IPS DF 6.9 (cell line): ENCODE measurements at places on chromosomes 16 and 17.

GRCh38 chr17:55424893-55425540 lies 3.4 kb upstream of the MMD start:
- no peak for DNase-seq

DNA sequence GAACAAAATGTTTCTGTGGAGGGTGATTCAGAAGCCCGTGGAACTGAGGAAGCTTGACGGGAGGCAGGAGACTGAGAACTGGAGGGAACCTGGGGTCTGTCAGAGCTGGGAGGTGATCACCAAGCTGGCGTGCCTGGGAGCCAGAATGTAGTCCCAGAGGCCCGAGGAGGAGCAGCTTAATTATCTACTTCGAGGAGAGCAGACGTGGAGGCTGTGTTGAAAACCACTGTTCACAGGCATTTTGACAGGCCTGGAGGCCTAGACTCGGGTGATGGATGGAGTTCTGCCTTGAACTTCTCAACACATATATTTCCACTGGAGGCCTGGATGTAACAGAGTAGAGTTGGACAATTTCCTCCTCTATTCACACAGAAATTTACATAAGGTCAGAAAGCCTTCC lies 177.7 kb upstream of the SALL1 start:
- DNase-seq, result no peak

DNA sequence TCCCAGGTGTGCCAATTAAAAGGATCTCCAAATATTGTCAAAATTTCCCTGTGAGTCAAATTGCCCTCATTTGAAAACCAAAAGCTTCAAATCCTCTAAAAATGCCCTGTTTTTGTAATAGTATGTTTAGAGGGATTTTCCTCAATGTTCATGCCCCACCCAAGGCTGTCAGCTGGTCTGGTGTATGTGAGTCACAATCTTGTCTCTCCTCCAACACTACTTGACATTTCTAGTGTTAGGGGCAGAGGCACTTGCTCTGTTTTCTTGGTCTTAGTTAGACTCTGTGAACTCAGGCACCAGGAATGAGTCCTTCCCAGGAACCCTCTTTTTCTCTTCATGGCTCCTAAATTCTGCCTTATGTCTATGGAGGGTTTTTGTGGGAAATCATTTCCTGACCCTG lies 634.8 kb downstream of the KCNJ2 start:
- DNase-seq, result no peak

DNA sequence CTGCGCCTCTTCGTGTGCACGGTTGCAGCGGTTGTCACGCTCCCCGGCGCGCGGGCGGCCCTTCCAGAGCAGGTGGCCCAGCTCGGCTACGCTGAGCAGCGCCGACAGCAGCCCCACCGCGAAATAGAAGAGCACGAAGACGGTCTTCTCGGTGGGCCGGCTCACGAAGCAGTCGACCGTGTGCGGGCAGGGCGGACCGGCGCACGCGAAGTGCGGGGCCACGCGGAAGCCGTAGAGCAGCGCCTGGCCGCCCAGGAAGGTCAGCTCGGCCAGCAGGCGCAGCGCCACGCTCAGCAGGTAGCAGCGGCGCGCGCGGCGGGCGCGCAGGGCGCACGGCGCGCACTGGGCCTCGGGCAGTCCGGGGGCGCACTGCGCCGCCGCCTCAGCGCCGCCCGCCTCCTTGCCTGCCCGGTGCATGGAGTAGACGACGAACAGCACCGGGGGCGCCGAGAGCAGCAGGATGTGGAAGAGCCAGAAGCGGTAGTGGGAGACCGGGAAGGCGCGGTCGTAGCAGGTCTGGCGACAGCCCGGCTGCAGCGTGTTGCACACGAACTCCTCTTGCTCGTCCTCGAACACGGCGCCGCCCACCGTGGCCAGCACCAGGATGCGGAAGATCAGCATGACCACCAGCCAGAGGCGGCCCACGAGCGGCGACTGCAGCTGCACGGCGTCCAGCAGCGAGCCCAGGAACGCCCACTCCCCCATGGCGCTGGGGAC lies 1.3 kb downstream of the GJD3 start:
- DNase-seq, result no peak

GRCh38 chr16:30474074-30474452 lies 1.5 kb downstream of the ITGAL start:
- no peak for DNase-seq

DNA sequence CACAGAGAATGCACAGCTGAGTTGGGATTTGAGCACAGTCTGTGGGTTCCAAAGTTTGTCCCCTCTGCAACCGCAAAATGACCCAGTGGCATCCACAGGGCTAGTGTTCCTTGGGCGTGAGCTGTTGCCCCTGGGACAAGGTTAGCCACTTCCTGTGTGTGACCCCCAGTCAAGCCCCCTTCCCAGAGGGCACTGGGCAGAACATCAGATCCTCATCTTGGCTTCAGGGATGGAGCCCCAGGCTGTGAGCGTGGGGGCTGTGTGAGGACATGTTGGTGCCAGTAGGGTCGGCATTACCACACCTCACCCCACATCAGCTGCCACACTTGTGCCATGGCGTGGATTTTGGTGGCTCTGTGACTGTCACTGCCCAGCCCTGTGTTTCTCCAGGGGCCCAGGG lies 55.3 kb downstream of the USP22 start:
- DNase-seq, result no peak

DNA sequence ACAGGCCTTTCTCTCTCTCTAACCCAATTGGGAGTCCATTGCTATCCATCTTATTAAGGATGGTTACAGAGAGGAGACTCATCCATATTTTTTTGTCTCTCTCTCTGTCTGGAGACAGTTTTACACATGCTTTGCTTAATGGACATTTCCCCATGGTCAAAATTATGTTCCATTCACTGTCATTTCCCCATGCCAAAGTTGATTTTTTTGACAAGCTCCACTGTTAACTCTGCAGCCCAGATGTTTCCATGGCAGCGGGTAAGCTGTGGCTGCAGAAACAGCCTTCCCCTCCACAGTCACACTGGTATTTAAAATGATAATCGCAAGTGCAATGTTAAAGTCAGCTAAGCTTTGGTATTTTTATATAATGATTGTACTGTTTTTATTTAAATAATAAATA lies 63.9 kb upstream of the HLF start:
- no peak for DNase-seq

GRCh38 chr17:30450125-30451027 lies 26.8 kb upstream of the GOSR1 start:
- DNase-seq, result no peak

DNA sequence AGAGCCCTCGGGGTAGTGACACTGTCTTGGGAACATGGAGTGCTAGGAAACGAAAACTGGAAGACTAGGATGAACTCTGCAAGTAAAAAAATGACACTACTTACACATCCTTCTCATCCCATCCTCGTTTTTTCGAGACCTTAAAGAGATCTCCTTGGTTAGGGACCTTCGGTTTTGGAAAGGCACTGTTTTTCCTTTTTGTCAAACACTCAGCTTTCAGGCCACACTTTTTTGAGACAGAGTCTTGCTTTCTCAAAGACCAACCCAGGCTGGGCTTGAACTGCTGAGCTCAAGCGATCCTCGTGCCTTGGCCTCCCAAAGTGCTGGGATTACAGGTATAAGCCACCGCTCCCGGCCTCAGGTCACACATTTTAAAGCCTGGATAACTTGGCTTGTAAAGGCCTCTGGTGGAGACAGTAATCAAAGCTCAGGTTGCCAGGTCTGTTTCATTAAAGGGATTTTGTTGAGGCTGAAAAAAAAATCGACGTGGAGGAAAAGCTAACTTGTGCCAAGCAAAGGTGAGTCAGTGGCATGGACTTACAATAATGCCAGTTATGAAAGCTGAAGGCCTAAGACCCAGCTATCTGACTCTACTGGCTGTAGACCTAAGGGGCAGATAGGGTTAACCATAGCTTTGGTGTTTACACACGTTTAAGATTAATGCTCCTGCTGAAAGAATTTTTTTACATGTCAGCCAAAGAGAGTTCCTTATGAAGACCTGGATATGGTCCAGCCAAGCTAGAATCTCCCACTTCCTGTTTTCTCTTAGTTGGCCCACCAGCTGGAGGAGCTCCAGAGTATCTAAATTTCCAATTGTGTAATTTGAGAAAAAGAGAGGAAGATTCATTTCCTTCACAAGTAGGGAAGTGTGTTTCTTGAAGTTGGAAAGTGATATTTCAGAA lies 823 bp downstream of the NBR1 start:
- no peak for DNase-seq

DNA sequence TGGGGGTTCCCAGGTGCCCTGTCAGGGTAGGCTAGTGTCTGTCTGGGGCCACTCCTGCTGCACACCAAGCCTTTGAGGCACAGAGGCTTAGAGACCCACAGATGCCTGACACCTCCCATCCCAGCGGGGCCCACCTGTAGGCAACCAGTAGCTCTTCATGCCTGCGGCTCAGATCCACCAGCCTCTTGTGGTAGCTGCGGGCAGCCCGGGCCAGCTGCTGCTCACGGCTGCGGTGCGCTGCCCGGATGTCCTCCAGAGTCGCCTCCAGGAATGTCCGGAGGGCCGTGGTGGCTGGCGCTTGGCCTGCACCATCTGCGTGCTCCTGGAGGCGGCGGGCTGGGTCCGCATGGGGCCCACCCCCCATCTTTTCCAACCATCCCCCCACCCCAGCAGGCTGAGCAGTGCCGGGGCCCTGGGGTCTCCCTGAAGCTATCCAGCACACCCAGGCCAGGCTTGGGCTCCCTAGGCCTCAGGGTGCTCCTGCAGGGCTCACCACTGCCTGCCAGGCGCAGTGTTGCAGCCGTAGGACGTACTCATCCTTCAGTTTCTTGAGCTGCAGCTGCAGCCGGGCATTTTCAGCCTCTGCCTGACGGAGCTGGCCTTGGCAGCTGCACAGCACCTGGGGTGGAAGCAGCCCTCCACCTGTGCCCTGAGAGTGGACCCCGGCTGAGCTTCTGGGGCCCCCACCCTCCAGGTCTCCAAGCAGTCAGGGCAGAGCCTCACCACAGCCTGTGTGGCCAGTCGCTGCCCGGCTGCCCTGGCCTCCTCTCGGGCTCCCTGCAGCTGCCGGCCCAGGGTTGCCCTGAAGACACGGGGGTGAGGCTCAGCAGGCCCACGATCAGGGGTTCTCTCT lies 1.8 kb downstream of the CCDC78 start:
- no peak for DNase-seq

- DNase-seq, result no peak
Measured at GRCh38 chr16:55500530-55501011, 8.3 kb upstream of the LPCAT2 start.

DNA sequence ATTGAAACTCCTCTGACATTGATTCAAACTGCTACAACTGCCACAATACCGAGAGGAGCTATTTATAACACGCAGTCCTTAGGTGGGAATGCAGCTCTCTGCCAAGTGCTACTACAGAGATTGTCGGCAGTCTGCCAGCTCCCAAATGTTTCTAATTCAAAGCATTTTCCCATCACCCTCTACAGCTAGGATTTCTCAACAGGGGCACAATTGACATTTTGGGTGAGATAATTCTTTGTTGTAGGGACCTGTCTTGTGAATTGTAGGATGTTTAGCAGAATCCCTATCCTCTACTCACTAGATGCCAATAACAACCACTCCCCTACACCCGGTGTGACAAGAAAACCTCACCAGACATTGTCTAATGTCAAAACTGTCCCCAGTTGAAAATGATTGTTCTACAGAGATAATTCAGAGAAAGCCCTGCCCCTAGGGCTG lies 7.8 kb upstream of the N4BP1 start:
- no peak for DNase-seq

DNA sequence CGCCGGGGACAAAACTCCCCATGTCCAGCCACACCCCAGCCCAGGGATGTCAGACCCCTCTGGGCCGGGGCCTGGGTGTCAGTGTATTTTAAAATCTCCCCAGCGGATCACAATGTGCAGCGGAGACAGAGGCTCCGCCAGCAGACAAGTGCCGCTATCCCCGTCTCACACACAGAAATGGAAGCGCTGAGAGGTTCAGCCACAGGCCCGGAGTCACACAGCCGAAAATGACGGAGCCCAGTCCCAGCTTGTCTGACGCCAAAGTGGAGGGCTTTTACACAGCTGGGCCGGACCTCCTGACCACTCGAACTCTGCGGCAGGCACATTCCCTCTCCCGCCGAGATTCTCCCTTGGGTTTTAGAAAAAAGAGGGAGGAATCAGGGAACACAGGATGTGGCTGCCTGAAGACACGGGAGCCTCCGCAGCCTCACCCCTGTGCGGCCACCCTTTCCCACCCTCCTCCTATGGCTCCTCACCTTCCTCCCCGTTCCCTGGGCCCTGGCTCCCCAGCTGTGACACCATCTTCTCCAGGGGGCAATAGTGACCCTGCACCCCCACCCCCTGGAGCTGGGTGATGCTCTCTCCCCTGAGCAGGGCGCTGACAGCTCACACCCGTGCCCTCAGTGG lies 6.8 kb upstream of the OSGIN1 start:
- DNase-seq, result no peak

- DNase-seq, result no peak
Measured at GRCh38 chr17:17538417-17539391, 42.5 kb upstream of the RASD1 start.

DNA sequence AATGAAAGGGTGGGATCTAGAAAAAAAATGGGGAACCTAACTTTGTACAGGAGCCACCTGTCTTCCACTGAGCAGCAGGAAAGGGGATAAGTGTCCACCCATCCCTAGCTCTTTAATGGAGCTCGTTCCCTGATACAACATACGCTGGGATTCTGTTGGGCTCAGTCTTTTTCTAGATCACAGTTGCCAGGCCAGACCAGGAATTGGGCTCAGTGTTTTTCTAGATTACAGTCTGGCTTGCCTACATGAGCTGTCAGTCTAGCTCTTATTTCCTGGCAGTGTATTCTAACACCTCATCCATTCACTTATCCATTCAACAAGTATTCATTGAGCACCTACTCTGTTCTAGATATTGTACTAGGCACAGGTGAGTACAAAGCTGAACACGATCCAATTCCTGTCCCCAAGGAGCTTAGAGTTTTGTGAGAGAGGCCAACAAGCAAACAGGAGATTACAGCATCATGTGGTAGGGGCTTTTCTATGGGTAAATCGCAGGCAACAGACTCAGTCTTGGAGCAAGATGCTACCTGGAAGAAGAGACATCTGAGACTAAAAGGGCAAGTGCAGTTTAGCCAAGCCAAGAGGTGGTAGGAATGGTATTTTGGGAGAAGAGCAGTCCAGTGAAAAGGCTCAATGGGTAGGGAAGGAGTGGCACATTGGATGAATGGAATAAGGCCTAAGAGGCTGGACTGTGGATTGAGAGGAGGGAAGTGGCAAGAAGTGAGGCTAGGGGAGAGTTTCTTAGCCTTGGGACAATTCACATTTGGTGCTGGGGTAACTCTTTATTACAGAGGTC lies 138.0 kb upstream of the HS3ST2 start:
- DNase-seq, result no peak

- peak; percentile 31 for DNase-seq
Measured at GRCh38 chr17:16873174-16874035, 98.5 kb downstream of the TNFRSF13B start.

DNA sequence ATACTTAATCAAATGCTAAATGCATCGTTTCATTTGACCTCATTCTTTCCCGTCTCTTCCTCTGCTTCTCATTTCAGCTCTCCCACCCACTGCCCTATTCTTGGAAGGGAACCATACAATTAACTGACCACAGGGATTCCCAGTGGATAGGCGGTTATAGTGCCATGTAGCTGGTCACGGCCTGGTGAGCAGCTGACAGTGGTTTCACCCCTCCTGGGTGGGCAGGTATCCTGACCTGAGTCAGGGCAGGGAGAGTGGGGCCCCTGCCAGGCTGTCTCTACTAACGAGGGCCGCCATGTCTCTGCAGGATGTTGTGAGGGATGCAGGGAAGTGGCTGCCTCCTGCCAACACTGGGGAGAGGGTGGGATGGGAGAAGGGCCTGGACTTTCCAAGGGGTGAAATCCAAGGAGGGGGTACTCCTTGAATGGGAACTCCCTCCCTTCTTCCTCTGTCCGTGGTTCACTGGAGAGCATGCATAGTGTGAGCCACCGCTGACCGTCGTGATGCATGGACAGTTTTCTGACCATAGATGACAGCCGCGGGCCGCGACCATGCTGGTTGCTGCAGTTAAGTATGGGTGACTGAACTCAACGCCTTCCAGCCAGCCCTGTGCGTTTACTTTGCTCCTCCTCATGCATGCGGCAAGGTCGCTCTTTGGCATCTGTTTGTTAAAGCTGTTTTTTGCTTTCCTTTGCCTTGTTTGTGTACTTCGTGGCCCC lies 95.9 kb downstream of the RPTOR start:
- DNase-seq, result no peak
